Stimulated activated CD8-positive, alpha-beta memory T cell treated with anti-CD3 and anti-CD28 coated beads, Interleukin-15, amount 100 ng/mL, for 4 hours (primary cell): ENCODE measurements at places on chromosomes 2 and 18.
A peak's percentile ranks its signal among the peaks of the same experiment; 100 is the strongest.

DNA sequence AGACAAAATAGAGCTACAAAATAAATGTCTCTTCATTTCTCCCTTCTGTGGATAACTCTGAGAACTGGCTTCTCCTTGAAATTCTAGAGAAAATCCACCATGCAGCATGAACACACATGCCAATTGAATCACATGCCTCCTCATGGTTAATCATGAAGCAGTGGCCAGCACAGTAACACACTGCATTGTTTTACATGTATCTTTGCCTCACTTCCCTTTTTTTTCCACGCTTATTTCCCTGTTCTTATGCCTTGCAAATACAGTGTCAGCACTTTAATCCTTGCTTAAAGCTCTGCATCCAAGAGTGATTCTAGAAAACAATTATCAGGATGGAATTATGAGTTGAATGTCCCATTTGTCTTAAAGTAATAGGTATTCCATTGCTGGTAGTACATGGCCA is 50.3 kb upstream of the ZBTB7C start:
- no peak for DNase-seq

- no peak for DNase-seq
Observed at GRCh38 chr2:154455166-154455565, 243.3 kb upstream of the KCNJ3 start.

DNA sequence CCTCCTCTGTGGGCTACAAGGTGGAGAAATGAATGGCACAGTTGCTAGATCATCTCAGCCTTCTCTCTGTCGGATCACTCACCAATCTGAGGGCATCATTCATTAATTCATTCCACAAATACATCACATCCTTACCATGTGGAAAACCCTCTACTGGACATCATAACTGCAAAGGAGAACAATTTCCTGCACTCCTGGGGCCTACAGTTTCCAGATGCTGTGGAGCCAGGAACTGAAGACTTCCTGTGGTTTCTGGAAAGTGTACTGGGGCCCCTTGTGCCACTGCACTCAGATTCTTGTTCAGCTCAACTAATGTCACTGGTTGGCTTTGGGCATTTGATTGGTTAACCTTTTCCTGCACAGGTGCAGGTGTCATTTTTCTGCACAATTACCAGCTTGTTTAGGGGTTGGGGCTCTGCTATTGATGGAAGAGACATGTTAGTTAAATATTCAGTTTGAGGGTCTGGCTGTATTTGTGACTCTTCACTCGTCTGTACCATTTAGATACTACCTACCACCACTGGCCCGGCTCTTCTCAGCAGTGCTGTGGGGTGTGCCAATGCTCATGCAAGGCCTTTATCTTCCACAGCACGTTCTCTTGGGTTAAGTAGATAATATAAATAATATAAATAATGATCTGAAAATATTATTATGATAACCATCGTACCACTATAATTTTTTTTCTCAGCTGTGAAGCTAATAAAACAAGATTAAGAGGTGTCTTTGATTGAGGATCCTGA is 427.3 kb downstream of the TSN start:
- no peak for DNase-seq

- no peak for DNase-seq
Observed at GRCh38 chr2:164755952-164756351, 85.7 kb downstream of the COBLL1 start.

GRCh38 chr18:44467718-44468117 is 213.0 kb upstream of the SETBP1 start:
- DNase-seq, result no peak

DNA sequence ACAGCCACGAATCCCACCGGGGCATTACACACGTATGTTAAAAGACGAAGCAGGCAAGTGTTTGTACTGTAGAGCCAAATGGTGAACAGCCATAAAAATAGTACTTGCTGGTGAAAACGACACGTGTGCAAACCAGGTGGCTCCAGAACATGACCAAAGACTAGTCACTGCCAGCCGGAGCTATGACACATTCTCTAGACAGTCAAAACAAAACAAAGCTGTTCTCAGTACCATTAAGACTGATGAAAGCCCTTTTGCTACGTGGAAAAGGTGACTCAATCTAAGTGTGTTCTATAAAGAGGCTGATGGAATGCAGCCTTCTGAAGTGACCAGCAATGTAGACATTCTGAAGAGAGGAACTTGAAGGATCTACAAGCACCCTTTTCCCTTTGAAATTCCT is 367.7 kb upstream of the NETO1 start:
- DNase-seq, result no peak

- DNase-seq, result no peak
Observed at GRCh38 chr18:78130232-78131195, 849.1 kb upstream of the SALL3 start.

DNA sequence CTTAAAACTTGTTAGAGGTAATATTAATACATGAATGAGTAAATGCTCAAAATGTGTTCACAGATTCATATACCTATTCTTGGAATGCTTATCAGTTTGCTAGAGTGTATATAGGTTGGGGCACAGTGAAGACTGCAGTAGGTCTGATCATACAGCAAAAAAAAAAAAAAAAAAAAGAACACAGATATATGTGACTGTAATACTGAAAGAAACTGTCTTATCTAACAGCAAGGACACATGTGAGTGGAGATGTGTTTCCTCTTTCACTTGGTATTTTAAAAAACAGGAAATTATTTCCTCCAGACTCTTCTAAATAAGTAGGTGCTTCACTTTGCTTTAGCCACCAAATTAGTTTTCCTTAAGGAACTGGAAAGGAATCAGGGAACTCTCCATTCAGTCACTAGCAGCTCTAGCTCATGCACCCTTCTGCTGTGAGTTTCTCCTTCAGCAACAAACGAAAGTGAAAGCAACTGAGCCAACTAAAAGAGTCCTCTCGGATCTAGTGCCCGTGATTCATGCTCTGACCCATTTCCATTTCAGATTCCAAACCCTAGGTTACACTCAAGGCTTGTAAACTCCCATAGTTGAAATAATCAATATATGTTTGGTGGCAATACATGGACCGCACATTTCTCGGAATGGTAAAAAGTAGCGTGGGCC is 98.5 kb downstream of the DSEL start:
- peak; percentile 9 for DNase-seq

DNA sequence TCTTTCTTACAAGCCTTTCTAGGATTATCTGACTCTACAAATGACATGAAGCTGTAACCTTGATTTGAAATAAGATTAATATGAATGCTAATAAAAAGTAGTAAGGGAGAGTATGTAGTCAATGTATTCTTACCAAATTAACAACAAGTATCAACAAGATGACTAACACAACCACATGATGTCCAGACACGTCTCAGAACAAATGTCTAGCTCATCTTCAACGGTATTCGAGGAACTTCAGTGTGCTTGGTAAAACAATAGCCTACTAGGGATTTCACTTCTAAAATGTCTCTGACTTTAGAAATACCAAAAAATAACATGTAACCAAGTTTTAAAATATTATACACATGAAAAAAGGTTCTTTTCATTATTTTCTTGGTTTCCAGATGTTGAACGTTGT is 3.4 kb downstream of the HDLBP start:
- no peak for DNase-seq

DNA sequence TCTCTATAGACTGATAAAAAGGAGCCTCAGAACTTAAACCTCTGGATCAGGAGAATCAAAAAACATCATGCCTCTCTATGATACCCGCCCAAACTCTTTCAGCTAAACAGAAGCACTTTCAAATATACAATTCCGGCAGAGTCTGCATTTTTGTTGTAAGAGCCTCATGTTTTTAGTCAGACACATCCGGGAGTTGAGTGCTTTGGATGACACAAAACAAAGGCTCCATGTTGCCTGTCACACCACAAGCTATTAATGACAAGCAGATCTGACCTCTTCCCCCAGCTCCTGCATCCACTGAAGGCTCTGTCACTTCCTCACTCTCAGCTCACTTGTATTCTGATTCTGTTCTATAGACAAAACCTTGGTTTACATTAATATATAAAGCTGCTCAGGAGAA is 33.2 kb downstream of the SLC38A11 start:
- no peak for DNase-seq

GRCh38 chr18:75959150-75959549 is 531.6 kb upstream of the SMIM21 start:
- no peak for DNase-seq

- DNase-seq, result no peak
Observed at GRCh38 chr18:28159055-28159454, 17.9 kb downstream of the CDH2 start.

- DNase-seq, result peak; percentile 2
Observed at GRCh38 chr2:144703852-144704708, 184.2 kb upstream of the ZEB2 start.

- DNase-seq, result no peak
Observed at GRCh38 chr2:133130548-133131246, 437.6 kb downstream of the NCKAP5 start.

DNA sequence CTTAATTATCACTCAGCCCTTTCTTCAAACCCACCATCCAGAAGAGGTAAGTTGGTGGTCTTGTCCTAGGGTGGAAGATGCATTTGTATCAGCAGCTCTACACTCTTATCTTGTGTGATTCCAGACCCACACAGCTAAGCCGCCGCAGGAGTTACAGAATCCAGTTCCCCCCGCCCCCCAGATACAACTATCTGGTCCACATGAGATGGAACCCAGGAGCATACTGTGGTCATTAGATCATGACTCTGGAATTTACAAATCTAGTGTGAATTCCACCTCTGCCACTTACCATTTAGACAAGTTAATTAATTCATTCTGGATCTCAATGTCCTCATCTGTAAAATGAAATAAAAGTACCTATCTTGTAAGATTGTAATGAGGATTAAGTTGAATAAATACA is 486.4 kb downstream of the BCL11A start:
- no peak for DNase-seq

- DNase-seq, result no peak
Observed at GRCh38 chr18:70172225-70172624, 33.3 kb downstream of the RTTN start.
